ENCODE measurements at places on chromosomes 3 and 15. TPM values are rescaled to one million over a fixed set of nuclear protein-coding genes. Genes with fewer than 3 reads are reported as not detected.

BOC gene
- total RNA-seq, result not detected

IL17RB gene
- 1.8 TPM for total RNA-seq

SLC27A2 gene
- total RNA-seq, result 41.7 TPM

COL6A6 gene
- total RNA-seq, result not detected

SPINK8 gene
- not detected for total RNA-seq

FGD5 gene
- 0.06 TPM for total RNA-seq

Data from activated T-helper 17 cell treated with anti-CD3 and anti-CD28 coated beads, Interleukin-2, amount 50 U/mL, for 72 hours (primary cell).